ENCODE measurements at places on chromosomes 13 and 19.

- no peak for DNase-seq
Observed at GRCh38 chr19:30555075-30555790, 183.0 kb downstream of the ZNF536 start.

DNA sequence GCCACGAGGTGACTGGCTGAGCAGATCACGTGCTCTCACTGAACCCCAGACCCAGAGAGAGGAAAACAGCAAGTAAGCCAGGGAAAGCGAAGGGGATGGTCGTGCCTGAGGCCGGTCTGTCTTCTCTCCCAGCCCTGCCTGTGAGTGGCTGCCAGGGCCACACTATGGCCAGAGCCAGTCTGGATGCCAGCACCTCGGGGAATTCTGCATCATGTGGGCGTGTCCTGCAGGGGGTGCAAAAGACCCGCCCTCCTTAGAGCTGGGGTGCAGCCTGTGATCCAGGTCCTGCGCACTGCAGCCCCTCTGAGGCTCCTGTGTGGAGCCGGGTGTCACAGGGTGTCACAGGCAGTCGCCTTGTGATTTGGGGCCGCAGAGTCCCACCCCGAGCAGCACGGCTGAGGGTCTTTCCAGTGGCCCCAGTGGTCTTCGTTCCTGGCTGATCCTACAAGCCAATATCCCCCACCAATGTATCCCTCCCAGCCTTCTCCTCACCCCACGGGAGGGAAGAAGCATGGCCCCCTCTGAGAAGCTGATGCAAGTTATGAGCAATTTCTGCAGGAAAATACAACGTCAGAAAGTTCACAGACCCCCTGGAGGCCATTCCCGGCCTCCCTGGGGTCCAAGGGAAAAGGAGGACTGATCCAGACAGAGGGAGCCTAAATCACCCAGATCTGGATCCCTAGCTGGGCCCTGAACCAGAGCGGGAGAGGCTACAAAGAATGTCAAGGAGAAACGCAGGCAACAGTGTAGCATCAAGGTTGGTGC lies 7.7 kb downstream of the PPP1R12C start:
- DNase-seq, result no peak

DNA sequence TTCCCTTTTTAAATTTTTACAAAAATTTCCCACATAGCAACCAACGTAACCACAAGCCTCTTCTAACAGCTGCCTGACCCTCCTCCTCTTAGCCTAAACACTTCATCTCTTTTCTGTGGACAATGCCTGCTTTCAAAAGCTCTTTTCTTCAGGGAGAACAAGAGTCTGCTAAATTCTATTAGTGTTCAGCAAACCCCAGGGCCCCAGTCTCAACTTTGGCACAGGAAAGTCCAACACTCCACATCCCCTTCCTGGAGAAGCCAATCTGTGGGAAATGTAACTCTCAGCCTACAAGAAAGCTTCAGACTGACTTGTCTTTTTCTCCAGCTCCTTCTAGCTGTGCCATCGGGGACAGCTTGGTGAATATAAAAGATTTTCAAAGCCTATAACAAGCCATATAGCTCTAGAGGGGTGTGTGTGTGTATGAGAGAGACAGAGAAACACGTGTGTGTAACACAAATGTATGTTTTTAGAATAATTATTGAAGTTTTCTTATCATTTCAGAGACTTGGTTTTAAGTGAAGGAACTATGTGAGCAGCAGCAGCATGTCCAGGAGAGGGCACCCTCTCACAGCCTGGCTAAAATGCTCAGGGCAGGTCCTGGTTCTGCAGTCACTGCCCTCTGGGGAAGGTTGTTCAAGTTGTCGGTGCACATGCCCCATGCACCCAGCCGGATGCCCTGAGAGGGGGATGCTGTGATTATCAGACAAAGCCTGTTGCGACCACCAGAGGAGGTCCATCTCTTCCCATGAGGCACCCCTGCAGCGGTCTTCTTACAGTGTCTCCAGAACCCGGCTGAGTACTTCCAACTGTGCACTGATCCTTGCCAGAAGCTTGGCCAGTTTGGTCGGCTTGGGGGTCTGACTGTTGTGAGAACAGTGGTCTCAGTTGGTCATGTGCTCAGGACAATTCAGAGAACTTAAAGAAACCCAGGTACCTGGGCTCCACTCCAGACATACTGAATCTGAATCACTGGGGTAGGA lies 34.4 kb downstream of the CCDC70 start:
- peak; percentile 42 for DNase-seq

GRCh38 chr19:3983936-3984583 lies 1.2 kb downstream of the EEF2 start:
- no peak for DNase-seq

DNA sequence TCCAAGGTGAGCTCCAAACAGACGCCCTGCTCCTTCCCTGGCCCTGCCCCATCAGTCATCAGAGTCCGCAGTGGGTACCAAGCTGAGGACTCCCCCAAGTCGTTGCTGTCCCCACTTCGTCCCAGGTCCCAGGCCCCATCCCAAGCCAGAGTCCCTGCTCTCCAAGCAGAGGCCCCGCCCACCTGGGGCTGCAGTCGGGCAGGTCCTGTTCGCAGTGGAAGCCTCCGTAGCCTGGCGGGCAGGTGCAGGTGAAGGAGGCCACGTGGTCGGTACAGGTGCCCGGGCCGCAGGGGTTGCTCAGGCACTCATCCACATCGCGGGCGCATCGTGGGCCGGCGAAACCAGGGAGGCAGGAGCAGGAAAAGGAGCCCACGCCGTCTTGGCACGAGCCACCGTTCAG lies 19.4 kb downstream of the NOTCH3 start:
- DNase-seq, result no peak

DNA sequence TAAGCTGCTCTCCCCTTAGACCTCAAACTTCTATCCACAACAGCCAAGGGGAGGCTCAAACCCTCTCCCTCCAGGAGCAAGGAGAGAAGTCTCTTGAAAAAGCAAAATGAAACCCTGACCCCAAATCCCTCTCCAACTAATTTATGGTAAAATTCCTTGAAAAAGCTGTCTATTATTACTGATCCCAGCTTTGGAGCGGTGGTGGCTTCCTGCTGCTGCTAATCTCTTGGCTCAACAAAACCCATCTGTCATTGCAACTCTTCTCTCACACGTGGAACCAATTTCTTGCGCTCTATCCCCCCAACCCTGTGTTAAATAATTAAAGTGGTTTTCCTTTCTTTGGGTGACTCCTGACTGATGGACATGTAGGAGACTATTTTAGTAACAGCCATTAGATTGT lies 64.1 kb upstream of the OXGR1 start:
- no peak for DNase-seq
